ENCODE measurements at places on chromosomes 6 and 20. TPM values are rescaled to one million over a fixed set of nuclear protein-coding genes. Genes with fewer than 3 reads are reported as not detected.

Gene TUBB1
- total RNA-seq: 0.15 TPM

- H3K36me3 ChIP-seq: no peaks in the 10 kb centered on the region
- H3K4me3 ChIP-seq: no peak overlapping the region
- DNase-seq: no peak
These were observed 14.2 kb upstream of the ADRM1 start for GRCh38 chr20:62288535-62289105.

- no peaks in the 10 kb centered on the region for H3K4me1 ChIP-seq
- no peak overlapping the region for H3K27ac ChIP-seq
- no peaks in the 10 kb centered on the region for H3K36me3 ChIP-seq
- H3K27me3 ChIP-seq: no peaks in the 10 kb centered on the region
- H3K4me3 ChIP-seq: no peak overlapping the region
These were observed 156.5 kb upstream of the INSM1 start for GRCh38 chr20:20211274-20211987.

DNA sequence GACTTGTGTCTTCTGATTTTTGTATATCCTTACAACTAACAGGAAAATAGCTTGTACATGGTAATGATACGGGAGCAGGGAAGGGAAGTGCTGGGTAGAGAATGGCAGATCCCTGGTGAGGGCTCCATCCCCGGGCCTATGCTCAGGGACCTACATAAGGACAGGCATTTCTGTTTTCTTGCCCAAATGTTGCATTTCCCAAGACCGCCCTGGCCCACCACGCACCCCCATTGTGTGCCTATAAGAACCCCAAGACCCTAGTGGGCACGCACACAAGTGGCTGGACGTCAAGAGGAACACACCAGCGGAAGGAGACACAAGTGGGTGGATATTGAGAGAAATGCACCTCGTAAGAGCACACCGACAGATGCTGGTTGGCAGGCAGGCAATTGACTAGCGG is 616.3 kb upstream of the MAN1A1 start:
- H3K36me3 ChIP-seq: no peaks in the 10 kb centered on the region
- H3K27ac ChIP-seq: no peak overlapping the region
- no peaks in the 10 kb centered on the region for H3K4me1 ChIP-seq
- H3K4me3 ChIP-seq: no peak overlapping the region
- DNase-seq: no peak
